ENCODE measurements at places on chromosomes 6 and 20.

- DNase-seq: no peak
These were observed 96.7 kb downstream of the SGK1 start for GRCh38 chr6:134221250-134221649.

DNA sequence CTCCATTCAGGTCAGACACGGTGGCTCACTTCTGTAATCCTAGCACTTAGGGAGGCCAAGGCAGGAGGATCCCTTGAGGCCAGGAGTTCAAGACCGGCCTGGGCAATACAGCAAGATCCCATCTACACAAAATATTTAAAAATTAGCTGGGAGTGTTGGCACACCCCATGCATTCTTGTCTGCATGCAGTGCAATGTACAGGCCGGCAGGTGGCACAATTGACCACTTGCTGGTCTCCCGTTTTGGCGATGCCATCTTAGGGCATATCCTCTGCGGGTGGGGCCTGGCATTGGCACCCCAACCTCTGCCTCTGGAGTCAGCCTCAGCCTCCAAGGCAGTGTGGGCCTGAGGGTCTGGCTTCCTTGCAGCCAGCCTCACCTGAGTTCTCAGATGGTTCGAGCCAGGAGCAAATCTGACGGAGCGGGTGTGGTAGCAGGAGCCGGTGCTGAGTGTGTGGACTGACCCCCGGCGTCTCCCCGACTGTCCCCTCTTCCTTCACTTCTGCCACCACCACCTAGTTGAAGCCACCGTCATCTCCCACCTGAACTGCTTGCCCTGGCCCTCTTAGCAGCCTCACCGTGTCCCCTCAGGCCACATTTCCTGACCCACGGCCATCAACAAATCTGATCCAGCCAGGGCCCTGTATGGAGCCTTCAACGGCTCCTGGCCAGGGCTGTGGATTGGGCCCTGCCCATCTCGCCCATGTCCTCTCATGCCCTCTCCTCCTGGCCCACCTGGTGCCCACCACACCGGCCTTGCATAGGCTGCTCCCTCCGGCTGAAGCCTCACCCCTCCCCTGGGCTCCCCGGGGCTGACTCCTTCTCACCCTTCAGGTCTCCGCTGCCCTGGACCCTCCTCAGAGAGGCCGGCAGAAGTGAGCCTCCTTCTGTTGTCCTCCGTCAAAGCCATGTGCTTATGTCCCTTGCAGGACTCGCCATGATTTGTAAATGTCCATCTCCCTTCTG, 44.0 kb downstream of the EFCAB8 start:
- DNase-seq: peak; percentile 41

DNA sequence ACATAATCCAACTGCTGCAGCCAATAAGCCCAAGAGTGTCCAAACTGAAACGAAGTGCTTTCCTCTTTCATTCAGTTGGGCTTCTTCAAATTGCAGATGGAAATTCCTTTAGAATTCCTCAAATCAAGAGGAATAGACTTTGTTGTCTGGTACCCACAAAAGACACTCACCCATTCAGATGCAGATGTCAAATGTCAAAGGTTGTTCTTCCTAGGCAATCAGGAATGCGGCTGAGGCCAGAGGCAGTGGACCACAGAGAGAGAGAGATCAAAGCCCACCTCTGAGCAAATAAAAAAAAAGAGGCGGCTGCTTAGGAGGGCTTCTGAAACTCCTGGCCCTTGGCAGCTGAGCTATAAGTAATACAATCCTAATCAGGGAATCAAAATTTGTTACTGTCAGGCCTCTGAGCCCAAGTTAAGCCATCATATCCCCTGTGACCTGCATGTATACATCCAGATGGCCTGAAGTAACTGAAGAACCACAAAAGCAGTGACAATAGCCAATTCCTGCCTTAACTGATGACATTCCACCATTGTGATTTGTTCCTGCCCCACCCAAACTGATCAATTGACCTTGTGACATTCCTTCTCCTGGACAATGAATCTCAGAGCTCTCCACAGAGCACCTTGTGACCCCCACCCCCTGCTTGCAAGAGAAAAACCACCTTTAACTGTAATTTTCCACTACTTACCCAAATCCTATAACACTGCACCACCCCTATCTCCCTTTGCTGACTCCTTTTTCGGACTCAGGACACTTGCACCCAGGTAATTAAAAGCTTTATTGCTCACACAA, 303.0 kb upstream of the GJE1 start:
- no peak for DNase-seq

DNA sequence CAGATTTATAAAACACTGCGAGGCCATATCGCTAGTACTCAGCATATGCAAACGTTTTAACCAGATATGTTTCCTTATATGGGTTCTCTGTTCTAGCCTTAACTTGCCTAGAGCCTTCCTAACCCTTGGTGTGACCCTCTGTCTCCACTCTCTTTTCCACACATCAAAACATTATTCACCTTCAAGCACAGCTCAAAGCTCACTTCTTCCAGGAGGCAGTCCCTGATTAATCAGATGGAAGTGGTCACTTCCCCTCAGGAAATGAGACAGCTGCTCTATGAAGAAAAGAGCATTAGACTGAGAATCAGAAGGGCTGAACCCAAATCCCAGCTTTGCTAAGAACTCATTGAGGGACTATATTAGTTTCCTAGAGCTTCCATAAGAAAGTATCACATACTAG, 39.8 kb upstream of the SLC17A4 start:
- no peak for DNase-seq

DNA sequence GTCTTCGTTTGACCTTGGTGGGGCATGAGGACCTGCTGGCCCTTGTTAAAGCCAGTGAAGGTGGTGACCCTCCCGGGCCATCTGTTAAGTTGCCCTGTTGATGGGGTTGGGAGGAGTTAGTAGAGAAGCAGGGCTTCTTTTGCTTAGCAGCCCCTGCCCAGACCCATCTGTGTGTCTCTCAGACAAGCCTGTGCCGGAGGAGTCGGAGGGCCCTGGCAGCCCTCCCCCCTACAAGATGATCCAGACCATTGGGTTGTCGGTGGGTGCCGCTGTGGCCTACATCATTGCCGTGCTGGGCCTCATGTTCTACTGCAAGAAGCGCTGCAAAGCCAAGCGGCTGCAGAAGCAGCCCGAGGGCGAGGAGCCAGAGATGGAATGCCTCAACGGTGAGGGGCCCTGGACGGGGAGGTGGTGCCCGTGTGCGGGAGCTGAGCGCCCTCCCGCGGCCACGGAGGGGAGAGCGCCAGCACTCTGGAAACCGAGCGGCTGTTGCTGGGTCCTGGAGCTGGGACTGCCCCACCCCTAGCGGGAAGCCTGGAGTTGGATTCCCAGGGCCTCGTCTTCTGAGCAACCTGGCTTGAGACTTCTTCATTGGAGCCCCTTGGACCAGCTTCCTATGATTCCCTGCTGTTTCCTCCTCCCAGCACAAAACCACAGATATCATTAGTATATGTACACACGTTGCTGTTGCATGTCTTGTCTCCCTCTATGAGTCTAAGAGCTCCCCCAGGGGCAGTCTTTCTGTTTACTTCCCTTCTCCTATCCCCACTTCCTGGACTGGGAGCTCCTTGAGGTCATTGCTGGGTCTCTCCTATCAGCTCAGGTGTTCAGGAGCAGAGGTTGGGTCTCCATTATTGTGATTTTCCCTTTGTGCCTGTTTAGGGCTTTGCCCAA, 27.6 kb upstream of the SRF start:
- peak; percentile 35 for DNase-seq

DNA sequence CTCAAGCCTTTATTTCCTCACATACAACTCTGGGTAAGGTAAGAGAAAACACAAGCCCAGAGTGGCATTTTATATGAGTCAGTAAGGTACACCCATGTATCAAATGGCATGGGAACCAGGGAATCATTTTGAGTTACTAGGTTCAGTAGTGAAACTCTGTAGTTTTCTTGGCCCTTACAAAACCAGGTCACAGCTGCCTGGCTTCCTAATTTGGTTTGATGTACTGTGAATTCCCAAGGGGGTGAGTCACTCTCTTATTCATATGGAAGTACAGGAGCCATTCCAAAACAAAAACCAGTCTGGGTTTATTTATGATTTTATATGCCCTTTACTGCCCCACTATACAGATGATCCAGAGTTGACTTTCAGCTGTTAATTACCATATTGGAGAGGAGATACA, 70.7 kb downstream of the PDE7B start:
- no peak for DNase-seq

DNA sequence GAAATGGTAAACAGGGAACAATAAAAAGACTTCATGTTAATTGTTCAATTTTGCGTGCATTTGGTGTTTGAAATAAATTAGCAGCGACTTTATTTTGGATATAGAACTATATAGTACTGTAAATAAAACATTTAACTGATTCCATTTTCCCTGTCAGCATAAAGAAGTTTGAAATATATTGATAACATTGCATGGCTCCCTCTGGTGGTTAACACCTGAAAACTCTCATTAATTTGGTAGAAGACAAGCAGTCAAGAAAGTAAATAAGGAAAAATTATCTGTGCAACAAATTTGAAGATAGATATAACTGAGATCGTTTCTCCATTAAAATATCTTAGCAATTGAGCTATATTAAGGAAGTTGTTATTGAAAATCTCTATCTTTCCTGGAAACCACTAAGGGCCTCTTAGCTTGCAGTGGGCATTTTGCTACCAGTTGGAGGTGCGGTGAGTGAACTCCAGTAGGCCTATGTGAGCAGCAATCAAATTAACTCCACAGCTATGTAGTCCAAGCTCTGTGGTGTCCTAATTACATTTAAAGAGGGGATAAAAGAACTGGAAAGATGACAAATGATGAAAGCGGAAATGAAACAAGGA, 435.7 kb upstream of the FKBP1C start:
- no peak for DNase-seq

DNA sequence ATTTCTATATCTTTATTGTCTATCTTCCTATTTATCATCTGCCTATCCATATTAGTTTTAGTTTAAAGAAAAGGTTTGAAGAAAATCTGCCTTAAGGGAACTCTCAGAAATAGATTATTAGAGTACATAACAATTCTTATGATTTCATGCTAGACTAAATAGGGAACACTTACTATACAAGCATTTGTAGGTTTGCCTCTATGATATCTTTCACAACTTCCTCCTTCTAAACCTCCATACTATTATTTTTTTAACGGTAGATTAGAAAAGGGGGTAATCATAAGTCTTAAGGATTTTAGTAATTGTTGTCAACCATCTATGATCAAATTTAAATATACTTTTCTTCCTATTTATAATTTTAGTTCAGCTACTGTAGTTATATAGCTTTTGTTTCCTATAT, 11.6 kb upstream of the DSE start:
- no peak for DNase-seq

DNA sequence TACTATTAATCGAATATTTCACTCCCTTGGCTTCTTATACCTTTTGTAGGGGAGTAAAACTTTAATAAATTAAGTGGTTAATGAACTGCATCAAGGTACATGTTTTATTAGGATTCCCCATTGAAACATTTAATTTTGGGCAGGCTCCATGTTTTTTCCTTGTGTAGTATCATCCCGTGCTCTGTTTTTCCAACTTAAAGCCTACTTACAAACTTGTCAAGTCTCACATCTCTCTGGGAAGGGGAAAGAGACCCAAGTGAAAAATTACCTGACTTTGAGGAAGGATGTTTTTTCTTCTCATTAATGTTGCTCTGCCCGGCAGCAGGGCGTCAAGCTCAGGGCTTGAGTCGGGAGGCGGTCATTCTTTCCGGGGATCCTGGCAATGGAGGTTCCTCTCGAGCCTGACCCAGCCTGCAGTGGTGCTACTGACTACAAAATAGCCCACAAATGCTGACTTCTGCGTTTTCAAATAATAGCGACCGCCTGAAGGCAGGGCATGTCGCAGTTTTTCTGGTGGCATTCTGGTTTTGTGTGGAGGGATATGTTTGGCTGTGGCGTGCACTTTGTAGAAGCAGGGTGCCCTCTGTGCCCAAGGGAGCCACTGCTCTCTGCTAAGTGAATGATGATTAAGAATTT, 2.4 kb downstream of the DSP start:
- no peak for DNase-seq

GRCh38 chr20:25148181-25148981, 47.1 kb upstream of the ENTPD6 start:
- peak; percentile 21 for DNase-seq

DNA sequence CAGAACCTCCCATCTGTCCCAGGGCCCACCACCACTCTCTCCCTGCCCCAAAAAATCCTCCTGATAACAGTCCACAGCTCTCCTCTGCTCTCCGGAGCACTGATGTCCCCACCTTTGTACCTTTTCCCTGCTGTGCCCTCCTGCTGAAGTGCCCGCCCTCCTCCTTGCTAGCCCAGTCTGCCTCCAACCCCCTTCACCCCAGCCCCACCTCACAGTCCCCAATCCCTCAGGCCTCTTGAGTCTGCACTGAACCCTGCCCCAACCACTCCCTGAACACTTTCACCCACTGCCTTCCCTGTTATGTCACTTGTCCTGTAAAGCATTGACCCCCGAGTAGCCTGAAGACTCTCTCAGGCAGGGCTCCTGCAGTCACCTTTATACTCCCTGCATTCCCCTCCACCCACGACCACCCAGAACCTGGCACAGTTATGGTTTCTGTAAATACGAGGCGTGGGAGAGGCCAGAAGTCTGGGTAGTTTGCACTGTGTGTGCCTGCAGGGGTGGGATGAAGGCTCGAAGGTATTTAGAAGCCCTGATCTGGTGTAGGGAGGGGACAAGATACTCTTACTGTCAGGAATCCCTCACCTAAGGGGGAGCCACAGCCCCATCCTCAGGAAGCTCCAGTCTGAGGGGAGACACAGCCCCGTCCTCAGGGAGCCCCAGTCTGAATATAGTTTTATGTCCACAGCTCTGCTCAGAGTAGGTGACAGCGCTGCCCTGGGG, 5.4 kb downstream of the GLP1R start:
- DNase-seq: no peak
